ENCODE measurements at places on chromosomes 2 and 18. TPM values are rescaled to one million over a fixed set of nuclear protein-coding genes. Genes with fewer than 3 reads are reported as not detected.

IL18R1 gene
- total RNA-seq: 7.4 TPM

DNA sequence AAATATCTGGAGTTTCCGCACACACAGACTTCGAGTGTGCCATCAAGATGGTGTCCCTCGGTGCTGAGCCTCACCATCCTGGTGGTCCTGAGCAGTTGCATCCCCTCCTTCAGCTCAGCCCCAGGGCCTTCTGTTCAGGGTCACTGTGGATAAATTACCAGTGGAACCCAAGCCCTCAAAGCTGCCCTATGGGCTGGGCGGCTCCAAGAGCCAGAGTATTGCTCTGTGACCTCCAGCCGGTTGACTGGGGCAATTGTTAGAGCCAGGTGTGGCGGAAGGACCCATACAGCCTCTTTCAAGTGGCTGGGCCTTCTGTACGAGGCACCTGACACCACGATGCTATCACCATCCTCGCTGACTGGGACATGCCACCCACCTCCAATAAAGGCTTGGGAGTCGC lies 215.5 kb downstream of the GBX2 start:
- peak; percentile 76 for DNase-seq

DNA sequence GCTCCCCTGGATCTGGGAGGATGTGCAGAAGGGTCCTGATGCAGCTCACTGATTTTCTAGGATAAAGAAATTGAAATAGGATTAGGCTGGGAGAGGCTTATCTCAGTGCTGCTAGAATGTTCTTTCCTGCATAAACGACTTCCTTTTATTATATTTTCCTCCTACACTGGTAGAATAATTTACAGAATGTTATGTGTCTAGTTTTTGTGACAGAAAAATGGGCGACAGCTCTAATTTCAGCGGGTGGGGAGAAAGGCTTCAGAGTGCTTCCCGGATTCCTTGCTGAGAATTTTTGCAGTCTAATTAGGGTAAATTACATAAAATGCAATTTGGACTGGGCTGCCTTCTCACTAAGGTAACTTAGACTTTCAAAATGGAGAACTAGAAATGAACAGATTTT lies 66.2 kb downstream of the SKA1 start:
- DNase-seq: no peak

DNA sequence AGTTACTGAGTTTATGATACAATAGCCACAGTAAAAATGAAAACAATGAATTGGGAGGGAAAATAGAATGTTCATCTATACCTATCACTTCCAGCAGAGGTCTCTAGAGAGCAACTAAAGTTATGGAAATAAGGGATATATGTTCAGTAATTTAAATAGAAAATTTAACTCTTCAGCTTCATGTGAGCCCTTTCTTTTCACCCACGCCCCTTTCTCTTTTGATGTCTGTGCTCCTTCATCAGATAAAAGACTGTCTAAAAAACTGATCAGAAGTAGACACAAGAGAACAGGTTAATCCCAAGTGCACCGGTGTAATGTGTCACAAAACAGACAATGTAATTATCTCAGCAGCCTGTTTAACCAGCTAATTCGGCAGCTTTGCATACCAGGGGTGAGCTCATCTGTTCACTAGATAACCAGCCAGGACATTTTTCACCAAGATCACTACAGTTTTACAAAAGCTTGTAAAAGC lies 238.5 kb upstream of the ERBB4 start:
- no peak for DNase-seq

OSR1 gene
- 78.3 TPM for total RNA-seq

MRO gene
- 2.3 TPM for total RNA-seq

PKDCC gene
- 169 TPM for total RNA-seq

DNA sequence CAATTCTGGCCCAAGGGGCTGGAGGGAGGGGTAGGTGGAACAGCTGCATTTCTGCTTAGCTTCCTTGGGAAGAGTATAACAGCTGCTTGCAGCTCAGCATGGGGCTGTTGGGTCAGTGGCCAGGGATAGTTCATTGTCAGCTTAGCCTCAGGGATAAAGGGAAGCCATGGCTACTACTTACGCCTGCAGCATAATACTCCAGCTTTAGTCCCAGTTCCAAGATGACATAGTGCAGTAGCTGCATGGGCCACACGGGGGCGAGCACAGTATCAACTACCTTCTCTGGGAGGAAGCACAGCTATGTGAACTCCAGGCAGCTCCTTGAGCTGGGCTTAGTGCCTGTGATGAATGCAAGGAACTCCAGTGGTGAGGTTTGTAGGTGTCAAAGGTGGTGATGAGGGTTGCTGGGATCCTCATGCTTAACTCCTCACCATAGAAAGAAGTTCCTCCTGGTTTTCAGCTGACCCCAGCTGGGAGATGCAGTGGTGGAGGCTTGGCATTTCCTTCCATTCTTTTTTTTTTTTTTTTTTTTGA lies 35.4 kb upstream of the RHOB start:
- peak; percentile 95 for DNase-seq

ST8SIA5 gene
- total RNA-seq: 0.14 TPM

GRCh38 chr18:53152476-53152875 lies 812.5 kb downstream of the DCC start:
- DNase-seq: no peak

- no peak for DNase-seq
Observed at GRCh38 chr18:36411745-36412168, 114.2 kb downstream of the FHOD3 start.

DNA sequence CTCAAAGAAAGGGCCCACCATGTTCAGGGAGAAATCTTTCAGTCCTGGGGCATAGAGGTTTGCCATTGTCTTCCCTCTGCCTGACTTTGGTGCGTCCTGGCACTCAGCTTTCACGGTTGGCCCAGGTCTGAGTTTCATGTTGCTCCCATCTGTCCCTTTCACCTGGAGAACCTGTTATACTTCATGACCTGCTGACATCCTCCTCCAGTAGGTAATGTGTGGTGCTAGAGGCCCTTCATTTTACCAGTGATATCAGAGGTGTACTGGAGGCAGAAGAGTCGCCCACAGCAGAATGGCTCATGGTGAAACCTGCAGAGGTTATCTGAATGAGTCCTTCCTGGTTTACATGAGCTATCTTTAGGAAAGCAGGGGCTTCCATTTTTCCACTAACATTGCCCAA lies 128.8 kb upstream of the DLX2 start:
- DNase-seq: no peak

DNA sequence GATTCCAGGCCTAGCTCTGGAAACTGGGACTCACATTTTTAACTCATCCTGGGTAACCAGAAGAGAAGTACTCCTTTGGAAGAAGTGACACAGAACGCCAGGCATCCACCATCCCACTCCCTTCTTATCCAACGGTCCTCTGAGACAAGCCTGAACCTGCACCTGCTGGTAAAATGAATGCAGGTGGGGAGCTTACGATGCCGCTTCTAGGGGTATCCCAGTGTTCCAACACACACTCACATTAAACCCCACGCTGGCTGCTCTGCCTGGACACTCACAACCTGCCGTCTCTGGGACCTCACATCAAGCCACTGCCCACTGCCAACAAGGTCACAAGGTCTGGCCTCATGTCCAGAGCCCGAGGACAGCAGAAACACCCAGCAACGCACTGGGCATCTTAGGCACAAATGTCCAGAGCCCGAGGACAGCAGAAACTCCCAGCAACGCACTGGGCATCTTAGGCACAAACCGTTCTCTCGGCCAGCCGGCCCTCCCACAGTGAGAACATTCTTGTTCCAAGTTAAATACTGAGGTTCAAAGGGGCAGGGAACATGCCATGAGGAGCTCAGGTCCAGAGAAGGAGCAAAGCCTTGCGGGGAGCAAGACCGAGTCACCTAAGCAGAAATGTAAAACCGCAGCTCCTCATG lies 9.9 kb downstream of the SLC66A2 start:
- DNase-seq: no peak

DNA sequence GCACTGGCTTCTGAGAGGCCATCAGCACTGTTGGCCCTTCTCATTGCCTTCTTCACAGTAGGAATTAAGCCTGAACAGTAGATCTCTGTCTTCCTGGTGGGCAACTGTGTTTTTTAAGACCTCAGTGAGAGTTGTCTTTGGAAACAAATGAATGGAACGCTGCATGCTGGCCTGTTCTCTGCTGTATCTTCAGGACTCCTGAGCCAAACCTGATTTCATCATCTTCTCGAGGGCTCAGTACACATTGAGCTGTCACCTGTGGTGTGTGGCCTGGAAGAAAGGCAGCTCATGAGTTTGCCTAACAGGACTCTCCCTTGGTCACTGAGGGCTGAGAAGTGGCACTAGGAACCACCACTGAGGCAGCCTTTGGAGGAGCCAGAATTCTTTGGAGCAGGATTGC lies 39.7 kb downstream of the SH3RF3 start:
- no peak for DNase-seq

- DNase-seq: no peak
Observed at GRCh38 chr18:70576276-70577022, 287.6 kb downstream of the SOCS6 start.

SLC8A1 gene
- total RNA-seq: 121 TPM
